ENCODE measurements at places on chromosomes 2 and 18.

- DNase-seq, result no peak
These were observed 129.3 kb upstream of the STON1 start for GRCh38 chr2:48400553-48401164.

GRCh38 chr18:48942086-48942485 is 8.7 kb downstream of the SMAD7 start:
- DNase-seq, result no peak

DNA sequence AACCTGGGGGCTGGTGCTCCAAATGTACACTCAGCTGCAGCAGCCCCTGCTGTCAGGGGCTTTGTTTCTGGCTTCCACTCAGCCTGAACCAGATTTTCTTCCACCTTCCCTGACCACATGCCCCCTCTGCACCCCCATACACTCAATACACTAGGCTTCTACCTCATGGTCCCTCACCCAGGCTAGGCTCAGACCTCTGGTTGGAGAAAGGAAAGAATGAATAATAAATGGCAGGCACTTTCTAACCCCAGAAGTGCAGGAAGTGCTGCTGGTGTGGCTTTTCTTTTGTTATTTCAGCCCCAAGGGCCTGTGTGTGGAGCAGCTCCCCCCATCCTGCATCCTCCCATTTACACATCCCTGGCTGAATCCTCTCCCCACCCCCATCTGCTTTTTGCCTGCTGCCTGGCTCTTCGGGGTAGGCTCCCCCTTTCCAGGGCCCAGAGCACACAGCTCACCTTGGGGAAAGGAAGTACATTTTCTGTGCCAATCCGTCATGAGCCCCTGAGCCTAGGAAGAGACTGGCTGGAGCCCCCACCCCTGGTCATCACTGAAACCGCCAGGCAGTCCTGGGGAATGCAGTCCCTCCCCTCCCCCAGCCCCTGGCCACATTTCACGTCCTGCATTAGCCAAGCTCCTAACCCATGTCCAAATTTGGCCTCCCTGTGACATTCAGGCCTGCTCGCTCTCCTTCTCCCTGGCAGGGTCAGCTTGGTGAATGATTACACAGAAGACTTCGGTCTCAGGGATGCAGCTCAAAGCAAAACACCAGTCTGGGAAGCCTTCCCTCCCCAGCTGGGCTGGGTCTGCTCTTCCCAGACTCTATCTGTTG is 2.6 kb downstream of the DYSF start:
- DNase-seq, result no peak

DNA sequence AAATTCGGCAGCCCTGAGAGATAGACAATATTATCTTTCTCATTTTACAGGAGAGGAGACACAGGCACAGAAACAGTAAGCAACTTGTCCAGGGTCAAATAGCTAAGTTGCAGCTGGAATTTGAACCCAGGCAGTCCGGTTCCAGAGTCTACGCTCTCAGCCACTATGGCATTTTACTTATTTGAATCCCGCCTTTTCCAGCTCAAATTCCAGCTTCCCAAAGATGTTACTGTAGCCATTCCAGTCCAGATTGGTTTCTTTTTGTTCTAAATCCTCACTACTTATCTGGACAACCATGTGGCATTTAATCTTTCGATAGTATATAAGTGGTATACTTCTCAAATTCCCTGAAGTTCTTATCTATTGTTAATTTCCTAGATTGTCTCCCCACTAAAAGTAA is 125.7 kb downstream of the NBAS start:
- no peak for DNase-seq

DNA sequence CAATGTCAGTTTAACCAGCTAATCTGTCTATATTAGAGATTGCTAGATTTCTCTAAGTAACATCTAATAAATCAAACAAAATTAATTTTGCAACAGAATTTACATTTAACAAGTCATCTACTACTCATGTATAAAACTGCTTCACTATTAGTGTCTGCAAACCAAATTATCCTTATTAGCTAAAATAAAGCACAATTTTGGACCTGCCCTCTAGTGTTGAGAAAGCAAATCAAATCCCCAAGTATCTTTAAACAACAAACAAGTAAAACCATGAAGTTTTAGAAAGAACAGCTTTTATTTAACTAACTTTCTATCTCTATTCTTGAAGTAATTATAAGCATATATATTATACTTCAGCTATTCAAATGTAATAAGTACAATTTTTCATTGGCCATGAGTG is 113.1 kb upstream of the SP3 start:
- DNase-seq, result no peak

GRCh38 chr18:80046011-80046410 is 11.8 kb downstream of the RBFA start:
- no peak for DNase-seq

DNA sequence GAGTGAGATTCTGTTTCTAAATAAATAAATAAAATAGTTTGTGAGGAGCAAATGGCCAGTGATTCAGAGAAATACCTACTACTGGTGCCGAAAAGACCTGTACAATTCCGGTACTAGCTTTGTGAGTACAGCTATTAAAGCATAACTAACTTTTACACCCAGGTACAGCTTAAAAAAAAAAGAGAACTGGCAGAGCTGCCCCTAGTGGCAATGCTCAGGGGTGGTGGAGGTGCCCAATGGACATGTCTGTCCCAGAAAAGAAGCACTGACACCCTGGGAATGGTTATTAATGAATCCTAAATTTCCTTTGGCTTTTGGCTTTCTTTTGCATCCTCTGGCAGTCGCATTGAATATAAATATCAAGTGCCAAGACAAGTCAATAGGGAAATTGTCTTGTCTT is 87.0 kb downstream of the LIPG start:
- DNase-seq, result no peak

DNA sequence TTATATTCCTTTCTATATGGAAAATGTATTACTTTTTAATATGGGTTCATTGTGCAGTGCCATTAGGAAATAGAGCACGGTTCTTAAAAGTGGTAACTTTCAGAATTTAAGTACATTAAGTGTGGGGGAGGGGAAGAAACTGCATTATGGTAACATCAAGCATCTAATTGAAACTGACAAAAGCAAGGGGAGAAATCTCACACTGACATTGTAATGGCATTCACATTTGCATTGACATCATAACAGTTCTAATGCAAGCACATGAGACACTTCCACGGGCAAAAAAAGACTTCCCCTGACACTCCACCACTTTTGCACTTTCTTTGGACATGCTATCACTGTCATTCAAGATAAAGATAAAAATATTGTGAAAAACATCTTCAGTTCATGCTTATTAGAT is 431.3 kb upstream of the SMIM21 start:
- no peak for DNase-seq

DNA sequence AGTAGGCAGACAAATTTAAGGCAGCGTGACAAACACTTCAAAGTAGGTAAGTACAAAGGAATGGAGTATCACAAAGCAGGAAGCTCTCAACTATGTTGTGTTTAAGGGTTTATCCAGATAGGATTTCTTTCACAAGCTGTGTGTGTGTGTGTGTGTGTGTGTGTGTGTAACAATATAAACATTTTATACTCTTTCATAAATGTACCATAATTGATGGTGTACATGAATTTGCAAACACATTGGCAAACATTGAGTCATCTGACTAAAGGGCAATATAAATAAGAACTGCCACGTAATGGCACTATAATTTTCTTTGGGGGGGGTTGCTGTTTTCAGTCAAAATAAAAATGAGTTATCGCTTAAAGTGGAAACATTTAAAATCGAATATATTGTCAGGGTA is 1004.4 kb upstream of the DDX18 start:
- DNase-seq, result no peak

- DNase-seq, result no peak
These were observed 726.8 kb upstream of the DDX18 start for GRCh38 chr2:117087535-117088291.

DNA sequence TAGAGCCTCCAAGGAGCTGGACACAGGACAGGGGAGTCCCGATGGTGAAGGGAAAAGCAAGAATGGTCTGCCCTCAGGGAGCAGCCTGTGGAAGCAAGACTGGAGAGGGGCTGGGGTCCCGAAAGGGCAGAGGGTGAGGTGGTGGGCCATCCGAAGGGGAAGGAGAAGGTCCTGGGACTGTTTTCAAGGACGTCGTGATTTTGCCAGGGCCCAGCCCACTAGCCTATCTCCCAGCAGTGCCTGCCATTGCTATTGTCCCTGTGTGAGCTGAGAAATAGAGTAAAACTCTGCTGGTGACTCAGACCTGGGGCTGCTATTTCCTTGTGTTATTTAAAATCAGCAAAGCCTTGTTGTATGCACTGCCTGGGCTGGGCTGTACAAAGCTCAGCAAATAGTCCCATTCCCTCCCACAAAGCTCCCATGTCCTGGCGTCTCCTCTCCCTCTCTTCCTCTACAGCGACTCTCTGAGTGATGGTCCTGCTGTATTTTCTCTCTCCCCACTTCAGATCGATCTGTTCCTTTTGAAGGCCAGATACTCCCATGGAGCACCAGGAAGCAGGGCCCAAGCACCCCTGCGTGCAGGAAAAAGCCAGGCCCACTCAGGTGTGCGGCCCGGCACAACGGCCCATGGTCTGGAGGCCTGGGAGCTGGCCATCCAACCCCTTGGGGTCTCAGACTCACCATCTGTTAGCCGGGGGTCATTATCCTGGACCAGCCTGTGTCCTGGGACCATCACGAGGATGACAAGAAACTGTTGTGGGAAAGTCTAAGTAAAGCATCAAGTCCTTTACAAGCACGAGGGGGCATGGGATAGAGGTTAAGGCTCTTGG is 65.0 kb upstream of the OTOF start:
- no peak for DNase-seq

GRCh38 chr2:21710031-21710430 is 586.3 kb downstream of the TDRD15 start:
- no peak for DNase-seq

- no peak for DNase-seq
These were observed 316.8 kb upstream of the KCNH7 start for GRCh38 chr2:163155279-163155883.

GRCh38 chr2:216850665-216851322 is 9.1 kb downstream of the TNP1 start:
- no peak for DNase-seq

DNA sequence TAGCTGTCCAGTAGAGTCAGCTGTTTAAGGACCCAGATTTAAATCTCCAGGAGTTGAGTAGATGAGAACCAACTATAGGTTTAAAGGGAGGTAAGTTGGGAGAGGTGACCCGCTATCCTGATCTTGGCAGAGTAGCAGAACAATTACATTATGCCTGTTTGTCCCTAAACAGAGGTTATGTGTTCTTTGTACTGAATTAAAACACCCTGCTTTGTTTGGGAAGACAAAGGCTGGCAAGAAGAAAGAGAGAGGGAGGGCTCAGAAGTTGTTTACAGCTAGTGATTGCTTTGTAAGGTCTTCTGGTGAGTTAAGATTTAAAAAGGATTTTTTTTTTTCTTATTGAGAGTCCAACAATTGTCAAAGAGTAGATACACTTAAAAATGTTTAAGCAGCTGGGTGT is 37.3 kb downstream of the USP14 start:
- no peak for DNase-seq

GRCh38 chr2:195687320-195688086 is 30.5 kb downstream of the SLC39A10 start:
- no peak for DNase-seq

- no peak for DNase-seq
These were observed 166.9 kb downstream of the ETAA1 start for GRCh38 chr2:67564076-67564475.

DNA sequence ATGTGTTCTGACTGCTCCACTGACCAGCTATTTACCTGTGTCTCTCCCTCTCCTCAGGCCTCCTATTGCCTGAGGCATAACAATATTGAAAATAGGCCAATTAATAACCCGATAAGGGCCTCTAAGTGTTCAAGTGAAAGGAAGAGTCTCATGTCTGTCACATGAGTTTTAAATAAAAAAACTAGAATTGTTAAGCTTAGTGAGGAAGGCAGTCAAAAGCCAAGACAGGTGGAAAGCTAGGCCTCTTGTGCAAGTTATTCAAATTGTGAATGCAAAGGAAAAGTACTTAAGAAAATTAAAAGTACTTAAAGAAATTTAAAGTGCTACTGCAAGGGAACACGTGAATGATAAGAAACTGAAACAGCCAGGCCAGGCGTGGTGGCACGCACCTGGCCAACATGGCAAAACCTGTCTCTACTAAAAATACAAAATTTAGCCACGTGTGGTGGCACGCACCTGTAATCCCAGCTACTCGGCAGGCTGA is 44.9 kb upstream of the TAF4B start:
- no peak for DNase-seq

DNA sequence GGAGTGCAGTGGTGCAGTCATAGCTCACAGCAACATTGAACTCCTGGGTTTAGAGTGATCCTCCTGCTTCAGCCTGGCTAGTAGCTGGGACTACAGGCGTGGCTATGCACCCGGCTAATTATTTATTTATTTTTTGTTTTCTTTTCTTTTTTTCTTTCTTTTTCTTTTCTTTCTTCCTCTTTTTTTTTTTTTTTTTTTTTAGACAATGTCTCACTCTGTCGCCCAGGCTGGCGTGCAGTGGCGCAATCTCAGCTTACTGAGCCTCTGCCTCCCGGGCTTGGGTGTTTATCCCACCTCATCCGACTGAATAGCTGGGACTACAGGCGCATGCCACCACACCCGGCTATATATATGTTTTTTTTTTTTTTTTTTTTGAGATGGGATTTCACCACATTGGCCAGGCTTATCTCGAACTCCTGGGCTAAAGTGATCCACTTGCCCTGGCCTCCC is 1.4 kb upstream of the ANXA4 start:
- no peak for DNase-seq

- no peak for DNase-seq
These were observed 665.9 kb downstream of the CBLN2 start for GRCh38 chr18:71878226-71878625.

DNA sequence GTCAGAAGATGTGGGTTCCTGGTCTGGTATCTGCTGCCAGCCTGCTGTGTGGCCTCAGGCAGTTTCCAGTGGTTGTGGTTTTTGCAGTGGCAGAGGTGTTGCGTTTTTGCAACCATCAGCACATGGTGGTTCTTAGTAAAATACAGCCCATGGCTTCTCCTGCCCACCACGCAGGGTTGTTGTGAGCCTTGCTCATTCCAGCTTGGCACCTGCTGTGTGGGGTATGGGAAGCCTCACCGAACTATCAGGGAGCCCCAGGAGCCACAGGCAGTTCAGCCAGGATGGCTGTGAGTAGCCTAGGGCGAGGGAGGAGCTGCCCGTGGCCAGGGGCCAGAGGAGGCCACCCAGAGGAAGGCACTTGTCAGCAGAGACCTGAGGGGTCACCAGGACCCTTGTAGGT is 9.8 kb downstream of the ARID5A start:
- DNase-seq, result no peak
